Common myeloid progenitor, CD34-positive (primary cell): ENCODE measurements at places on chromosomes 13 and 19.

DNA sequence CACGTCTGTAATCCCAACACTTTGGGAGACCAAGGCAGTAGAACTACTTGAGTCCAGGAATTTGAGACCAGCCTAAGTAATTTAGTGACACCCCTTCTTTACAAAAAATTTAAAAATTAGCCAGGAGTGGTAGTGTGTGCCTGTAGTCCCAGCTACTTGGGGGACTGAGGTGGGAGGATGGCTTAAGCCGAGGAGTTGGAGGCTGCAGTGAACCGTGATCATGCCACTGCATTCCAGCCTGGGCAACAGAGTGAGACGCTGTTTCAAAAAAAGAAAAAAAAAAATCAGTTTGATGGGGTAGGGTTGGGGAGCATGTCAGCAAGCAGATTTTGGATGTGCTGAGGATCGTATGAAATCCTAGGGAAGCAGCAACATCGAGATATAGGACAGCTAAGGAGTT, 4.2 kb downstream of the CEACAM19 start:
- no peak for DNase-seq
- H3K4me1 ChIP-seq, result no peaks in the 10 kb centered on the region
- no peaks in the 10 kb centered on the region for H3K27me3 ChIP-seq
- no peaks in the 10 kb centered on the region for H3K36me3 ChIP-seq
- no peak overlapping the region for H3K4me3 ChIP-seq

- DNase-seq, result no peak
- H3K4me3 ChIP-seq, result no peak overlapping the region
- H3K4me1 ChIP-seq, result peaks cover 4% of the 10 kb centered on the region
- no peak overlapping the region for H3K27ac ChIP-seq
Observed at GRCh38 chr13:99371956-99372355, 64.8 kb upstream of the GPR183 start.

DNA sequence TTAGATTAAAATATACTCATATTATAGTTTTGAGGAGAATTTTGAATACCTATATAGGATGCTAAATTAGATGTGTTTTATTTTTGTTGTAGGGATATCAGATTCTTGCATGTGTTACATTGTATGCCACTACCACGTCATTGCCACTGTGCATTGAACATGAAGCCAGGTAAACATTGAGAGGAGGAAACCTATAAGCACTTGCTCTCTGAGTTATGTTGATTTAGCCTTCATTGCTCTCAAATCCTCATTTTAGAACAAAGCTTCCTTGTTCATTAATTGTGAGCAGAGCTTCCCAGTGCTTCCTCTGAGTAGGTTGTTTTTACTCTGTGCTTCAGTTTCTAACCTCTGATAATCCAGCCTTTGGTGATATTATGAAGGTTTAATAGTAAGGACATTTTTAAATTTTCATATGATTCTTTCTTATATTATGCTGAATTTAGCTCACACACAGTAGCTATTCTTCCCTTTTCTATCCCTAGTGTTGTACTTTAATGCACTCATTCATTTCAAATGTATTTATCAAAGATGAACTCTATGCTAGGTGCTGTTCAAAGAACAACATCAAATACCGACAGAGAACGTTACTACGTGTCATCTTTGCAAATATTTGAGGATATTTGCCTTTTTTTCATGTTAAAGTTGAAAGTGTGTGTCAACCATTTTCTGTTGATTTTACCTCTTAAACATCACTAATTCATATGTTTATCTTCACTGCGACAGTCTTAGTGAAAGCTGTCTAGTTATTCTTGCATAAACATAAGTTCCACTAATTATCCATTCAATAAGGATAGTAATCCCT, 1448.0 kb upstream of the MIR17HG start:
- DNase-seq, result no peak
- no peaks in the 10 kb centered on the region for H3K4me1 ChIP-seq
- H3K36me3 ChIP-seq, result no peaks in the 10 kb centered on the region
- H3K27me3 ChIP-seq, result no peaks in the 10 kb centered on the region
- H3K4me3 ChIP-seq, result no peak overlapping the region

- peaks cover 2% of the 10 kb centered on the region for H3K4me1 ChIP-seq
- peaks cover 74% of the 10 kb centered on the region for H3K27me3 ChIP-seq
- no peak for DNase-seq
- no peak overlapping the region for H3K27ac ChIP-seq
Observed at GRCh38 chr19:29535214-29535831, 9.5 kb downstream of the VSTM2B start.

GRCh38 chr19:39217094-39217493, 13.0 kb upstream of the SYCN start:
- no peak overlapping the region for H3K4me3 ChIP-seq
- H3K27ac ChIP-seq, result no peak overlapping the region
- H3K27me3 ChIP-seq, result no peaks in the 10 kb centered on the region
- H3K4me1 ChIP-seq, result peaks cover 2% of the 10 kb centered on the region
- no peaks in the 10 kb centered on the region for H3K36me3 ChIP-seq
- no peak for DNase-seq

DNA sequence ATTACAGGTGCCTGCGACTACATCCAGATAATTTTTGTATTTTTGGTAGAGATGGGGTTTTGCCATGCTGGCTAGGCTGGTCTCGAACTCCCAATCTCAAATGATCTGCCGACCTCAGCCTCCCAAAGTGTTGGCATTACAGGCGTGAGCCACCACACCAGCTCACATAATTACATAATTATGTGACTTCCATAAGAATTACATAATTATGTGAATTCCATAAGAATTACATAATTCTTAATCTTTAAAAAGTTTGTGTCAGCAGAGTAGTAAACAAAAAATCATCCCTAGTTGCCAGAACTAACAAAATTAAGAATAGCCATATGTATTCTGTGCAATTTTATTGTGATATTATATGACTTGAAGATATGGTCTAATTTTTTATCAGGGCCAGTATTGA, 25.6 kb downstream of the IFT88 start:
- H3K4me1 ChIP-seq, result no peaks in the 10 kb centered on the region
- H3K27ac ChIP-seq, result no peak overlapping the region
- DNase-seq, result no peak
- no peak overlapping the region for H3K4me3 ChIP-seq
- H3K36me3 ChIP-seq, result peaks cover 5% of the 10 kb centered on the region

DNA sequence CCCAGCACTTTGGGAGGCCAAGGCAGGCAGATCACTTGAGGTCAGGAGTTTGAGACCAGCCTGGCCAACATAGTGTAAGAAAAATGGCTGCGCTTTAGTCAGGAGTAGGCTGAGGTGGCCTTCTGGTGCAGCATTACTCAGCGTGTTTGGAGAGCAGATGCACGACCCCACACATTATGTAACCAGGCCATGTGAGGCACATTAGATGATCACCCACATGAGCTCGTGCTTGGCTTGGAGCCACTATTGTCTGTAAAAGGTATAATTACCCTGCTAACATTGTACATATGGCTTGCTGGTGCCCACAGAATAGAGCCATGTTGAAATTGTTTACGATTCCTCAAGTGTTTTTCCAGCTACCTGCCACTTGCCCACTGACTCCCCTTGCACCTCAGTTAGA, 24.0 kb upstream of the SCEL start:
- H3K36me3 ChIP-seq, result no peaks in the 10 kb centered on the region
- no peaks in the 10 kb centered on the region for H3K27me3 ChIP-seq
- no peak for DNase-seq
- no peaks in the 10 kb centered on the region for H3K4me1 ChIP-seq

DNA sequence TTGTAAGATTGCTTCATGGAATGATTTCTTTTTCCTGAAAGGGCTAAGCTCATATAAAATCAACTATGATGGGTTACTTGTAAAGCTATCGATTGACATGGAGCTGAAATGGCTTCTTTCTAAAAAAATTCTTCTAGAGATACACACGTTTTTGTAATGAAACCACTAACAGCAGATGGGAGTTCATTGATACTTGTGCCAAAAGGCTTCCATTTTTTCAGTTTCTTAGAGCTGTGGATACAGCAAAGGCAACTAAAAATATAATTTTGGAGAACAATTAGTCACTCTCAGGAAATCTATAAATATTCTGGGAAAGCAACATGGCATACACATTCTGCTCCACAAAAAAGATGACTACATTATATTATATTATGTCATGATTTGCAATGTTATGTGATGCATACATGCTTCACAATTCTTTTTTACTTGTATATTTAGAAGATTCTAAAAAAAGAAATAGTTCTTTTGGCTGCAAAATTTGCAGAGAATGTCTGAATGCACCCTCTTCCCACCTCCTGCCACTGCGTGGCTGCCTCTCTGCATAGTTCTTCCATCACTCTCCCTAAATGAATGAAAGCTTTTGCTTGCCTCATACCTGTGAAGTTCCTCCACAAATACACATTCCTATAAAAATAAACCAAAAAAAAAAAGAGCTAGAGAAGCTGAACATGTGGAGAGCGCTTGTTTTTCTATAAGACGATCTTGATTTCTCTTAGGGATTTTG, 802.5 kb downstream of the EFNB2 start:
- H3K27me3 ChIP-seq, result no peaks in the 10 kb centered on the region
- no peaks in the 10 kb centered on the region for H3K4me1 ChIP-seq
- no peak for DNase-seq
- H3K4me3 ChIP-seq, result no peak overlapping the region

- H3K27ac ChIP-seq, result no peak overlapping the region
- no peaks in the 10 kb centered on the region for H3K36me3 ChIP-seq
- peaks cover 14% of the 10 kb centered on the region for H3K4me1 ChIP-seq
- peak; percentile 15 for DNase-seq
- H3K27me3 ChIP-seq, result no peaks in the 10 kb centered on the region
- no peak overlapping the region for H3K4me3 ChIP-seq
Observed at GRCh38 chr13:48647625-48648024, 6.1 kb upstream of the CYSLTR2 start.

- no peaks in the 10 kb centered on the region for H3K27me3 ChIP-seq
- peak; percentile 81 for DNase-seq
- peaks cover 9% of the 10 kb centered on the region for H3K4me1 ChIP-seq
- H3K36me3 ChIP-seq, result peaks cover 19% of the 10 kb centered on the region
Observed at GRCh38 chr13:75550159-75550567, 572 bp downstream of the UCHL3 start.

DNA sequence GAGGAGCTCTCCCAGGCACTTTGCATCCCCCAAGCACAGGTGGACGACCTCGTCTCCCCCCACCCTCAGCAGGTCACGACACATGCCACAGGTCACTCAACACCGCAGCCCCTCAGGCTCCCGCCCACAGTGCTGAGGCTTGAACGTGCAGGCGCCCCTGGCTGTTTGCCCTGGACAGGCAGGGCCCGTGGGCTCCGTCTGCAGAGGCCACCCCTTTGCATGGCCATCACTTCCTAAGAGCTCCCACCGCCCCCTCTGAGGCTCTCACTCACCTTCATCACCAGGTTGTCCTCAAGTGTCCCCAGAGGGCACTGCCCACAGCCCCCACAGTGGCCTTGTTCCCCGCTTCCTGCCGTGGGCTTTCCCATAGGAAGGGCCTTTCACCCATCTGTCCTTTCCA, 132.1 kb upstream of the MCF2L start:
- H3K4me1 ChIP-seq, result no peaks in the 10 kb centered on the region
- no peak for DNase-seq
- H3K27ac ChIP-seq, result no peak overlapping the region
- no peaks in the 10 kb centered on the region for H3K27me3 ChIP-seq
- H3K4me3 ChIP-seq, result no peak overlapping the region

GRCh38 chr13:41917641-41918040, 43.3 kb downstream of the VWA8 start:
- no peaks in the 10 kb centered on the region for H3K27me3 ChIP-seq
- H3K4me1 ChIP-seq, result peaks cover 5% of the 10 kb centered on the region
- no peaks in the 10 kb centered on the region for H3K36me3 ChIP-seq
- DNase-seq, result peak; percentile 30
- no peak overlapping the region for H3K4me3 ChIP-seq

GRCh38 chr13:108044954-108045353, 170.4 kb downstream of the LIG4 start:
- H3K27ac ChIP-seq, result no peak overlapping the region
- no peaks in the 10 kb centered on the region for H3K36me3 ChIP-seq
- no peaks in the 10 kb centered on the region for H3K4me1 ChIP-seq
- no peak overlapping the region for H3K4me3 ChIP-seq
- H3K27me3 ChIP-seq, result no peaks in the 10 kb centered on the region

GRCh38 chr13:111963031-111963430, 103.9 kb upstream of the SOX1 start:
- peaks cover 1% of the 10 kb centered on the region for H3K27me3 ChIP-seq
- H3K4me3 ChIP-seq, result no peak overlapping the region
- no peaks in the 10 kb centered on the region for H3K4me1 ChIP-seq
- H3K27ac ChIP-seq, result no peak overlapping the region

DNA sequence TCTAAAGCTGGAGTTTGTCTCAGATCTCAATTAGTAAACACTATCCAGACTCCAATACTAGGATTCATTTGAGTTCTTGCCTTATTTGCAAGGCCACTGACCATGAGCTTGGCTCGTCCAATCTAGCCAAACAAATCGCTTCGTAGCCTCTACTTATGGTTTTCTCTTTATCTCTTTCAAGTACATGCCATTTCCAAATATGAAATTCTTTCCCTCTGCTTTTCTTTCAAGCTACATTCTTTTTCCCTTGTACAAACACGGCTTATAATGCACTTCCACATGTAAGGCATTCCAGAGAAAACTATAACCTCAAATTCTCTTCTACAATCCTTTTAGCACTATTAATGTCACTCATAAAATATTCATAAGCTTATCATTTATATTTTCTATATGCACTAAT, 10.9 kb upstream of the N4BP2L1 start:
- H3K4me1 ChIP-seq, result no peaks in the 10 kb centered on the region
- no peaks in the 10 kb centered on the region for H3K27me3 ChIP-seq
- no peaks in the 10 kb centered on the region for H3K36me3 ChIP-seq
- no peak for DNase-seq
- H3K4me3 ChIP-seq, result no peak overlapping the region

- H3K27me3 ChIP-seq, result no peaks in the 10 kb centered on the region
- H3K36me3 ChIP-seq, result no peaks in the 10 kb centered on the region
- H3K4me3 ChIP-seq, result no peak overlapping the region
- H3K27ac ChIP-seq, result no peak overlapping the region
Observed at GRCh38 chr13:106774621-106775020, 206.7 kb upstream of the ARGLU1 start.

DNA sequence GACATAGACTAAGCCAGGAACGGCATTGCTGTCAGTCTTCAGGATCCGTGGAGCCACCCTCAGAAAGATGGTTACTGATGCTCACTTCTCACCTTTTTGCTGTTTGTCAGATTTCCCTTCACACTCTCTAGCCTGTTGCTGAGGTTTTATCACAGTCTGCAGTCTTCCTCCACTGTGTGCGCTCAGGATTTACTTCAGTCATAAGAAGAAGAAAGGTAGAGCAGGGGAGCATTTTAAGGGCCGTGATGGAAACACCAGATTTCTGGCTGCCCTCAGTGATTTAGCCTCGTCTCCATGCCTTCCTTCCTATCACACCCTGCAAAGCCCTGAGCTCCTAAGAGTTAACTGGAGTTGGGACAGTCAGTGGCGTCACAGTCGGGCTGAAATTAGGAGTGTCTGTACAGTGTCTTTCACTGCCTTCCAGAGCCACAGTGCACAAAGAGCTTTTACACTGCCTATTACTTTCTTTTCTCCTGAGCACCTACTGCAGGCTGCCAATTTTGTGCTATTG, 60.0 kb upstream of the GPR183 start:
- peaks cover under 1% of the 10 kb centered on the region for H3K4me1 ChIP-seq
- peaks cover 34% of the 10 kb centered on the region for H3K36me3 ChIP-seq
- no peaks in the 10 kb centered on the region for H3K27me3 ChIP-seq
- no peak for DNase-seq

GRCh38 chr13:110347535-110348308, 40.6 kb downstream of the COL4A2 start:
- H3K27ac ChIP-seq, result no peak overlapping the region
- H3K27me3 ChIP-seq, result peaks cover 11% of the 10 kb centered on the region
- H3K4me3 ChIP-seq, result no peak overlapping the region
- no peaks in the 10 kb centered on the region for H3K4me1 ChIP-seq

GRCh38 chr13:33193428-33193974, 92.1 kb downstream of the STARD13 start:
- no peak for DNase-seq
- H3K36me3 ChIP-seq, result no peaks in the 10 kb centered on the region
- H3K27ac ChIP-seq, result no peak overlapping the region
- H3K4me3 ChIP-seq, result no peak overlapping the region
